T-helper 17 cell (primary cell): ENCODE measurements at places on chromosomes 2 and 18.

DNA sequence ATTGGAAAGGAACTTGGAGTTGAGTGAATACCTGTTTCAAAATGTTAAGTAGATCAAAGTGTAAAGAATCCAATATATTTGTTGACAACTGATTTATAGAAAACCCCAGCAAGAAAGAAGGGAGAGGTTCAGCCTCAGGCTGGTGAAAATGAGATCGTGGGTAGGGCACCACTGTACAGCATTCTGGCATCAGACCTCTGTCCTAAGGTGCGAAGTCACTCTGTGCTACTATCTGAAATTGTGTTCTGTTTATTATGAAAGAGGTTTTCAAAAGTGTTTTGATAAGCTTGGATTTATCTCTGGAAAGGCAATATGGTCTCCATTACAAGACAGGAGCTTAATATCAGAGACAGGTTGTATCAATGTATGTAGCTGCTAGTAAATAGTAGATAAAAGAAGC lies 80.5 kb upstream of the MAP4K3 start:
- DNase-seq, result no peak

- DNase-seq, result no peak
Observed at GRCh38 chr2:120977582-120978358, 242.1 kb downstream of the GLI2 start.

DNA sequence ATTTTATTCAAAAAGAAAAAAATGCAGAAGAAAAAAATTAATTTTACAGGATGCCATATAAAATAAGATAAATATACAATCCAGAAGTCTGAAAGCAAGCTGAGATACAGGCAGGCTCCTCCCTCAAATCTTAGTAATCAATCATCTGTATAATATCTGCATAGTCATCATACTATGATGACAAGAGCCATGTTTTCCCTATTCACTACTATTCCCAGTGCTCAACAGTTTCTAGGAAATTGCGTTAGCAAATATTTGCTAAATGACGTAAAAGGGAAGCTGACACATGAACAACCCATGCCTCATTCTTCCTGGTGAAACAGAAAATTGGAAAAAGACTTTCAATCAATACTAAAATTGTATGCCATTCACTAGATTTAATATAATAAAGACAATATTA lies 793.2 kb downstream of the SUCLG1 start:
- DNase-seq, result no peak

DNA sequence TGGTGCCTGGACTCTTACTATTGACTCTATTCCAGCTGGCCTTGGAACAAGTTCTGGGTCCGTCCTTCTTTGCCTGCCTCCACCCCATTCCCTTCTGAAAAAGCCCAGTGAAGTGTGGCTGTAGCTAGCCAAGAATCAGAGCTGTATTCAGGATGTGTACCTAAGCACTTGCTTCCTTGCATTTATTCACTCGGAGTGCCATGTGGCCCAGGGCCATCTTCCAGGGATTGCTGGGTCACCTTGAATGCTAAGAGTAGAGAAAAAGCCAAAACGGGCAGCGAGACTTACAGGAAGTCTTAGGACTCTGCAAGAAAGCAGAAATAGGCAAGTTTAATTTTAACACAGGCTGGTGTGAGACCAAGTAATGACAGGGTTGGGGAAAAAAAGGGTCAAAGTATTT lies 4.1 kb downstream of the ITGA6 start:
- no peak for DNase-seq

- no peak for DNase-seq
Observed at GRCh38 chr18:27130065-27130630, 55.0 kb downstream of the CHST9 start.

GRCh38 chr2:129334696-129335410 lies 644.6 kb upstream of the RAB6C start:
- no peak for DNase-seq

GRCh38 chr2:171066110-171066509 lies 94.6 kb downstream of the TLK1 start:
- no peak for DNase-seq

DNA sequence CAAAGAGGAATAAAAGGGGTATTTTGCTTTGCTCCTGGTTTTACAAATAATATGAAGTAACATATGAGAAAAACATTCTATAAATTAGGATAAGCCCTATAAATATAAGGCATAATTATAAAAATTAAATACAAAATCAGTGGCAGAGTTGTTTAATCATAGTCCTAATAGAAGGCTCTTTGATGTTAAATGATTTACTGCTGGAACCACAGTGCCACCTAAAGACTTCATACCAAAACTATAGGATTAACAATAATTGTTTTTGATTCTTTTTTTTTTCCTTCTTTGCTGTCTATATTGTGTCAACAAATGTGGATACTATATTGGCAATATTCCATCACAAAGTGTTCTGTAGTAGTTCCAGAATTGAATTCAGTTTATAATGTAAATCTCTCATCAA lies 837.7 kb upstream of the SLC39A10 start:
- no peak for DNase-seq

DNA sequence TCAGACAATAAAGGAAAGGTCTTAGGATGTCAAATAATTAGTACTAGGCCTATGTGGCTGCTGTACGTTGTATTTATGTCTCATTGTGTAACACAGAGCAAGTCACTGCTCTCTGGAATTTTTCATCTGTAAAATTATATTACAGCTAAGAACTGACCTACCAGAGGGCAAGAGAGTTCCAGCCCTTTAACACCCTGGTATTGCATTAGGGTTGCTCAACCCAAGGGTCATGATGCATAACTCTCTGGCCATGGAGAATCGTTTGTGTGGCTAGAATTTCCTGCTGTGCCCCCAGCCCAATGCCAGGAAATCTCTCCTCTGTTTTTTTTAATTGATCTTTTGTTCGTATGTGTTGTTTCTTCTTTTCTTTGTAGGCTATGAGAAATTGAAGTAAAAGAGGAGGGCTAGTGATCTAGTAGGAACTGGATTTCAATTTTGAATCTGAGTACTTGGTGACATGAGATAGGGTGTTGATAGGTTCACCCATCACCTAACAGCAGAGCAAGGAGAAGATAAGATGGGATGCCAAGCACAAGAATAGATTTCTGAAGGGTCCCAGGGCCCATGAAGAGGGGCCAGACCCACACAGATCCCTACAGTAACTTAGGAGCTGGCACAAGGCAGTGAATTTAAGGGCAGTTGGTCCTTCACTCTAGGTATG lies 571.2 kb upstream of the TNP1 start:
- DNase-seq, result no peak

GRCh38 chr2:216335252-216335651 lies 37.0 kb downstream of the MARCHF4 start:
- DNase-seq, result no peak

DNA sequence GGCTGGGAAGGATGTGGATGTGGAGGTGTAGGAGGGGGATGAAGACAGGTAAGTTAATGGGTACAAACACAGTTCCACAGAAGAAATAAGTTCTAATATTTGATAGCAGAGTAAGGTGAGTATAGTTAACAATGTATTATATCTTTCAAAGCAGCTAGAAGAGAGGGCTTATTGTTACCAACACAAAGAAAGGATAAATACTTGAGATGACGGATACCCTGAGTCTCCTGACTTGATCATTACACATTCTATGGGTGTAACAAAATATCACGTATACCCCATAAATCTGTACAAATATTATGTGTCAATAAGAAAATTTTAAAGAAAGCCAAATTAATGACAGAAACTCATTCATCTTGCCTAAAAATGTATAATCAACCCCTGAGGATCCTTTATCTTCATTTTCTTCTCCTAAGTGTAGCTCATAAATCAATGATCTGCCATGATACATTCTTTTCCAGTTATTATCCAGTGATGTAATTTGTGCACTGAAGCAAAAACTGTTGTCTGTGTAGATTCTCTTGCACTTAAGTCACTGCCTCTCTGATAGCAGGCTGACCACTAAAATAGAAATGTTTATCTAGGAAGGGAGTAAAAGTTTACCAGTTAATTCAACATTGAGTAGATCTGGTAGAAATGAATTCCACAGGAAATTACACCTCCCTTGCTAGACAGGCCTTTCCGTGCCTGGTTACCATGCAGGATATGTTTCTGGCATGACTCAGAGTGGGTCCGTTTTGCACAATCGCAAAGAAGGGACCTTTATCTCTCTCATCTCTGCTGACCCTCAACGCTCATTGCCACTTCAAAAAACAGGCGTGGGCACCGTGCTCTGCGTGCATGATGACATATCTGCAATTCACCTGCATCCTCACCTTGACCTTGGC lies 249.7 kb upstream of the NCKAP5 start:
- no peak for DNase-seq

DNA sequence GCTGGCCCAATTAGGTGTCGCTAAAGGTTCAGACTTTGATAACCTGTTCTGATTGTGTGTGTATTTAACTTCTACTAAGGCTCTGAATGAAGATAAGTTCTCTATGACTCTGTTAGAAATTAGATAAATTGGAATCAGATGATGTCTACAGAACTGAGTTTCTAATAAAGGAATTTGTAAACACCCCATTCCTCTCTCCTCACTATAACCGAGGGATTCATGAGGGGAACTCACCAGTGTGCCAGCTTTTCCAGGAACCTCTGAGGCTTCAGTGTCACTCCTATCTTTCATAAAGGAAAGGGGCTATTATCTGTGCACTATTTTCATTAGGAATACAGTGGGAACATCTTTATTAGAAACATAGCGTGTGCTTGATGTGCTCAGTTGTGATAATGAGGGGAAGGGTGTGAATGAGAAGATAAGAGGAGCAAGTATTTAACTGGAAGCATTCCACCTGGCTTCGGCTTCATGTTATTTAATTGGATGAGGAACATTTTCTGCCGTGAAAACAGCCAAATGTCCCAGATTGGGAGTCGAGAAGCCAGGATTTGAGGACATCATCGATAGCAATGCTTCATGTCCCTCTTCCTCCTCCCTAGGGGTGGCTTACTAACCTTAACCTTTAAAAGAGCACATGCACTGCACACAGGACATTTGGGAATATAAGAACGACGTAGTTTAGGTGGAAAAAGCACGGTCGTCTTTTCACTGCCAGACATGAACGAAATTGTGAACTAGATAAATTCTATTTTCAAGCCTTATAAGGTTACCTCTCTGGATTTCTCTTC lies 84.8 kb upstream of the TCF4 start:
- no peak for DNase-seq

DNA sequence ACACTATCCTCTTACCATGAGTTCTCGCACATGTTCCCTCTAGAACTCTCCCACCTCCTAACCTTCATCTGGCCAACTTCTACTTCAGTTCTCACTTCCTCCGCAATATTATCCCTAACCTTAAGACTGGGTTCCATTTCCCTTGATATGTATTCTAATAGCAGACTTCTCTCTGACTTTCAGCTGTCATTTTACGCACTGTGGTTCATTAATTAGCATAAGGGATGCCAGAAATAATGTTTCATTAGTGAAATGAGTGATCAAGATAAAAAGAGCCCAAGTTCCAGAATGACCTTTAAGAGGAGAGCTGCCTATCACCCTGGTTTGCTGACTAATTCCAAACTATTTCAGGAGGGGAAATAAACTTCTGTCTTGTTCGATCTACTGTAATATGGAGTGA lies 108.6 kb upstream of the CCDC150 start:
- DNase-seq, result no peak

- no peak for DNase-seq
Observed at GRCh38 chr2:154551649-154552048, 146.8 kb upstream of the KCNJ3 start.

DNA sequence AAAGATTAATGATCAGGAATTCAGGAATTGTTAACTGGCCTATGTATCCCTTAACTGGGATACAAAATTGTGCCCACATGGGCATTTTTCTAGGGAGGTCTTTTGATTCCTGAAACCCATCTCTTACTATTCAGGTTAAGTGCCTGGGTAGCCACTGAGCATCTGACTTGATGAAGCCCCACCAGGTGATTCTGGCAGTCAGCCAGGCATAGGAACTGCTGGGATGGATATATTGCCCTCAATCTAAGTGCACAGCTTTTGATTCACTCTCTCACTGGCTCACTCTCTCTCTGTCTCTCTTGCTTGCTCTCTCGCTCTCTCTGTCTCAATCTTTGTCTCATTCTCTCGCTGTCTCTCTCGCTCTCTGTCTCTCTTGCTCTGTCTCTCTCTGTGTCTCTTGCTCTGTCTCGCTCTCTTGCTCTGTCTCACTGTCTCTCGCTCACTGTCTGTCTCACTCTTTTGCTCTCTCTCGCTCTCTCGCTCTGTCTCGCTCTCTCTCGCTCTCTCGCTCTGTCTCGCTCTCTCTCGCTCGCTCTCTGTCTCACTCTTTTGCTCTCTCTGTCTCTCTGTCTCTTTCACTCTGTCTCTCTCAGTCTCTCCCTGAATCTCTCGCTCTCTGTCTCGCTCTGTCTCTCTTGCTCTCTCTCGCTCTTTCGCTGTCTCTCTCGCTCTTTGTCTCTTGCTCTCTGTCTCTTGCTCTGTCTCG lies 22.3 kb downstream of the INPP1 start:
- DNase-seq, result no peak

GRCh38 chr2:217193431-217194340 lies 333.8 kb upstream of the TNP1 start:
- no peak for DNase-seq

- DNase-seq, result no peak
Observed at GRCh38 chr2:127626917-127627739, 18.8 kb upstream of the GPR17 start.

GRCh38 chr2:207252979-207253645 lies 87.4 kb upstream of the KLF7 start:
- no peak for DNase-seq
